ENCODE measurements at places on chromosomes 1 and 21. TPM values are rescaled to one million over a fixed set of nuclear protein-coding genes. Genes with fewer than 3 reads are reported as not detected.

Gene CBS
- 8.9 TPM for total RNA-seq

Gene C1orf53
- total RNA-seq = 10.4 TPM

Gene SLAMF6
- total RNA-seq = not detected

Gene SYPL2
- total RNA-seq = not detected

Gene TMOD4
- 1.8 TPM for total RNA-seq

Gene PLA2G2A
- not detected for total RNA-seq

Gene CLCA1
- total RNA-seq = not detected

Gene CCT8
- total RNA-seq = 228 TPM

Gene NUP210L
- not detected for total RNA-seq

Gene SLC22A15
- 2.2 TPM for total RNA-seq

Measured in PC-3 (cell line).